ENCODE measurements at places on chromosomes 3 and 15.

DNA sequence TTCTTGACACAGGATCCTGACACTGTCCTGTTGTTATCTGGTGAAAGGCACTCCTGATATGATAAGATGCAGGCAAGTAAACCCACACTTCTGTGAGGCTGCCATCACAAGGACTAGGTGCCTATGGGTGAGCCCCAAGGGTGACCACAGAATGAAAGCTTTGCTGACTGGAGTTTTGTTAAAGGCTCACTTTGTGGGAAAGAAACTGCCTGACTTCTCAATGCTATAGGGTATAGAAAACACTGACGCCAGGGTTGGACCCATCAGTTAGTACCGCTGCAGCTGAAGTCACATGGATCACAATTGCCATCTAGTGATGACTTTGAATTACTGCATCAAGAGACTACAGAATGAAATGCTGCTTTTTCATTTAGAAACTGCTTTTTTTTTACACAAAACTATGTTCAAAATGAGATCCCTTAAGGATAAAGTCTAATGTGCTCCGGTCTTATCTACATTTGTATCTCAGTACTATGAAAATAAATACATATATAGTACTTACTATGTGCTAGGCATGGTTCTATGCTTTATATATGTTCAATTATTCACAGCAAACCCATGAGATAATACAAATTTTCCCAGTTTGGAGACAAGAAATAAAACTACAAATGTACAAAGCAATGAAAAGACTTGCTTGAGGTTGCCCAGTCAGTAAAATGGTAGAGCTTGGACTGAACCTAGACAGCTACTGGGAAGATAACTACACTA lies 64.2 kb upstream of the CMSS1 start:
- peak; percentile 81 for DNase-seq

GRCh38 chr3:135383301-135383700 lies 582.2 kb upstream of the PPP2R3A start:
- DNase-seq = no peak

DNA sequence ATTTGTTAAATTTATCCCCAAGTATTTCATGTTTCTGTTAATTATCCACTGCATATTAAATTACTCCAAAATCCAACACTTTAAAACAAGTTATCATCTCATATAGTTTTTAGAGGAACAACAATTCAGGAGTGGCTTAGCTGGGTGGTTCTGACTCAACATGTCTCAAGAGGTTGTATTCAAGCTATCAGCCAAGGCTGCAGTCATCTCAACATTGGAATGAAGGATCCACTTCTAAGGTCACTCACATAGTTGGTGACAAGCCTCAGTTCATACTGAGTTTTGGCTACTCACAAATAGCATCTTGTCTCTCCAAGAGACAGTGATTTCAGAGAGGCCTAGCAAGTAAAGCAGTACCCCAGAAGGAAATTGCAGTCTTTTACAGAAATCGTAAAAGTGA lies 134.7 kb downstream of the NR2E3 start:
- no peak for DNase-seq

GRCh38 chr3:182165234-182165633 lies 453.5 kb downstream of the SOX2 start:
- DNase-seq = peak; percentile 10

- no peak for DNase-seq
These were observed 7.9 kb upstream of the PDE8A start for GRCh38 chr15:84973492-84974460.

DNA sequence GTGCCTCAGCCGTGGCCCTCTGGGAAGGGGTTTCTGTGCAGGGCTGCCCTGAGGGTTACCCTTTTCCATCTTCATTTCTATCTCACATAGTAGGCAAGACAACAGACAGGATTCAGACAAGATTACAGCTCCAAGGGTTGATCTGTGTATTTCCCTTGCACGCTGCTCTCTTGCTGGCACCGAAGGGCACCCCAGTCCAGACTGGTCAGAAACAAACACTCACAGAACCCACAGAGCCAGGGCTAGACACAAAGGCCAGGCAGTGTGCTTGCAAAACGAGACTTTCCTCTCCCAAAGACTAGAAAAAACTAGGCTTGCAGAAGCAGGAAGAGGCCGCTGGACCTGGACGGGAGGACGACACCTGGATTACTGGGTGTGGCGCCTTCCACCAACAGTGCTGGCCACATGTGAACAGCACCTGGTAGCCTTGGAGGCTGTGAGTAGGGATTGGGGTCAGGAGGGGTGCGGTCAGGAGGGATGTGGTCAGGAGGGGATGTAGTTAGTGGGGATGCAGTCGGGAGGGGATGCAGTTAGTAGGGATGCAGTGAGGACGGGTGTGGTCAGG lies 96.8 kb downstream of the BDH1 start:
- DNase-seq = no peak

DNA sequence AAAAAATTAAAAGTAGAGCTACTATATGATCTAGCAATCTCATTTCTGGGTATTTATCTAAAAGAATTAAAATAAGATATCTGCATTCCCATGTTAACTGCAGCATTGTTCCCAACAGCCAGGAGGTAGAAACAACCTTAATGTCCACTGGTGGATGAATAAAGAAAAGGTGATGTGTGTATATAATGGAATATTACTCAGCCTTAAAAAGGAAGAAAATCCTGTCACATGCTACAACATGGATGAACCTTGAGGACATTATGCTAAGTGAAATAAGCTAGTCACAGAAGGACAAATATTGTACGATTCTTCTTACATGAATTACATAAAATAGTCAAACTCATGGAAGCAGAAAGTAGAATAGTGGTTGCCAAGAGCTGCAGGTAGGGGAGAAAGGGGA lies 119.4 kb upstream of the BHLHE40 start:
- no peak for DNase-seq

DNA sequence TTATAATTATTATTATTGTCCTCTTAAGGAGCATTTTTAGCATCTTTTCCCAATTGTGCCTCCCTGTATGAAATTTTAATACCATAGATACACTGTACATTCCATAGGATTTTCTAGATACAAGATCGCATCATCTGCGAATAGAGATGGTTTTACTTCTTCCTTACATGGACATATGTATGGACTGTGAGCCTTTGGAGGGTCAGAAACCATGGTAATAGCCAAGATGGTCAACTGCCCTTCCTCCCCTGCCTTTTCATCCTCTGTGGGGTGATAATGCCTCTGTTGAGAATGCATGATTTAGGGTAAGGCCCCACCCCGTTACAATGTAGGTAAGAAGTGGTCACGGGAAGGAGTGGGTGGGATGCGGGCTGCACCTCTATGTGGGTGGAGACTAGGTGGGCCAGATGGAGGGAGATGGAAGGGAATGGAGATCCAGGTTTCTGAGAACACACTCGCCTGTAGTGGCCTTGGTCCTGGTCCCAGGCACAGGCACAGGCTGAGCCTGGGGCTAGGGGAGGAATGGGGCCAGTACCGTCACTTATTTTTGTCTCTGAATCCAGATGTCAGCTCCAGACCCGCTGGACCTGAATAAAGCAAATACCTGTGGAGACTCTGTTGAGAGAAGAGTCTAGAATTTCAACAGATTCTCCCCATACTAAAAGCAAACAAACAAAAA lies 31.7 kb downstream of the GOLGA6A start:
- no peak for DNase-seq

DNA sequence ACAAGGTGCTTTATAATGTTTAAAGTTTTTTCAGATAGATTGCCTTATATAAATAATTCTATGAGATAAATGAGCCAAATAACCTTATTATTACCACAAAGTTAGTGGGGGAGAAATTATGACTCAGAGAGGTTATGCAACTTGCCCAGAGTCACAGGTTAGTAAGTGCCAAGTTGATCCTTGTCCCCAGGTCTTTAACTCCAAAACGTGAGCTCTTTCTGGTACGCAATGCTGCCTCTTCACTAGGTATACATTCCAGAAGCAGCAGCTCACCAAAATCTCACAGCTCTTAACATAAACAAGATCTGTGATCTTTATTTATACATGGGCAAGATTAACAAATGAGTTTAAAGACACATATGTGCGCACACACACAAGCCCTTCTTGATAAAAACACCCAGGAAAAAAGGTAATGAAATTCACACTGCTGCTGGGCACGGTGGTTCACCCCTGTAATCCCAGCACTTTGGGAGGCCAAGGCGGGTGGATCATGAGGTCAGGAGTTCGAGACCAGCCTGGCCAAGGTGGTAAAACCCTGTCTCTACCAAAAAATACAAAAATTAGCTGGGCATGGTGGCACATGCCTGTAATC lies 59.8 kb upstream of the NR2F2 start:
- DNase-seq = peak; percentile 79

- no peak for DNase-seq
These were observed 3.6 kb downstream of the PRSS50 start for GRCh38 chr3:46713898-46714552.

DNA sequence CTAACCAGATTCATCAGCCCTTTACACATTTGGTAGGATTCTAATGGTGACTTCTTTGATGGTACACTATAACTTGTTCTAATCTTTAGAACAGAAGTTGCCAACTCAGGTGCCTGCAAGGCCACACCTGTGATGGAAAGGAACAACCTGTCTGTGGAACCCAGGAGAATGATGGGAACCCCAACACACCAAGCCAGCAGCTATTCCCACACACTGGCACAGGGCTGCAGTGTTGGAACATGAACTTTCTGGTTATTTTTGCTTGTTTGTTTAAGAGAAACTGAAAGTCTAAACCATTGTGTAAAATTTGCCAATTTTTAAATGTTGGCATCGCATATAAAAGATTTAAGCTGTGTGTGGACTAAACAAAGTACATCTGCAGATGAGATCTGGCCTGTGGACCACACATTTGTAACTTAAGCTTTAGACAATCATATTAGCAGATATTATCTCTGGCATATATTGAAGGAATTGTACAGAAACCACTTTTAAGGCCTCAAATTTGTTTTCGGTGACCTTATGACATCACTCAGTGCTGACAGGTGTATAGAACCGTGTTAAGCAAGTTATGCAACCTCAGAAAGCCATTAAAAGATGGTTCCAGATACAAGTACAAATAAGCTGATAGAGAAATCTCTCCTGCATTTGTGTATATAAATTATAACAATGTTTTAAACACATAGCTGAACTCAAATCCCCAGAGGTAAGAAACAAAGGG lies 242.9 kb downstream of the SLC9A9 start:
- no peak for DNase-seq

GRCh38 chr15:89358755-89359439 lies 24.3 kb upstream of the POLG start:
- DNase-seq = peak; percentile 64

DNA sequence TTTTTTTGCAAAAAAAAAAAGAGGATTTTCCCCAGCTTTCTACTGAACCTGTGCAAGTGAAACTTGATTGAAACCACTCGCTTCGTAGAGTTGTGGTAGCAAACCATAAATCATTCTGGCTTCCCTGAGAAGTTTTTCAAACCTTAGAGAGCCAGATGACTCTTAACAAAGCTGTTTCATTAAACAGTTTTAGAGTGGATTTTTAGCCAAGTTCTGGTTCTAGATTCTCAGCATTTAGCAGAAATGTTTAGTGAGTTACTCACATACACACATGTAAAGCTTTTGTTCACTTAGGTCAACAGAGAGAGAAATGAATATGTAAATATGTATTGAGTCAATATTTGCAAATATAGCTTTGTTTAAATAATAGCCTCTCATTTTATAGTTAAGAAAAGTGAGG lies 18.1 kb upstream of the CCR9 start:
- DNase-seq = no peak

DNA sequence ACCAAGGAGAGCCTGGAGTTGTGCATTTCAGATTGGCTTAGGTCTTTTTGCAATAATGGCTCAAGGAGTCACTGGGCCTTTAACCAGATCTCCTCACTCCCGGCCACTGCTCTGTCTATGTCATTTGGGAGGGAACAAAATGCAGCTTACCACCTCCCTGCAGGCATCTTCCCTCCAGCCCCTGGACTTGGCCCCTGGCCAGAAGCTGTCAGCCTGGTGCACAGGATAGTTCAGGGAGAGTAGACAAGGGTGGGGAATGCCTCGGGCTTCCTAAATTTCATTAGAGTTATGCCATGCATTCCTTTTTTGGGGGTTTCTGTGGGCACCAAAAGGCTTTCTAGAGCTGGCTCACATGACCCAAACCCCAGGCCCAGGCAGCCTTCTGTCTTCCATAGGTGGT lies 70.2 kb upstream of the HRH1 start:
- DNase-seq = no peak

- no peak for DNase-seq
These were observed 5.9 kb upstream of the TRA2B start for GRCh38 chr3:185943760-185944106.

DNA sequence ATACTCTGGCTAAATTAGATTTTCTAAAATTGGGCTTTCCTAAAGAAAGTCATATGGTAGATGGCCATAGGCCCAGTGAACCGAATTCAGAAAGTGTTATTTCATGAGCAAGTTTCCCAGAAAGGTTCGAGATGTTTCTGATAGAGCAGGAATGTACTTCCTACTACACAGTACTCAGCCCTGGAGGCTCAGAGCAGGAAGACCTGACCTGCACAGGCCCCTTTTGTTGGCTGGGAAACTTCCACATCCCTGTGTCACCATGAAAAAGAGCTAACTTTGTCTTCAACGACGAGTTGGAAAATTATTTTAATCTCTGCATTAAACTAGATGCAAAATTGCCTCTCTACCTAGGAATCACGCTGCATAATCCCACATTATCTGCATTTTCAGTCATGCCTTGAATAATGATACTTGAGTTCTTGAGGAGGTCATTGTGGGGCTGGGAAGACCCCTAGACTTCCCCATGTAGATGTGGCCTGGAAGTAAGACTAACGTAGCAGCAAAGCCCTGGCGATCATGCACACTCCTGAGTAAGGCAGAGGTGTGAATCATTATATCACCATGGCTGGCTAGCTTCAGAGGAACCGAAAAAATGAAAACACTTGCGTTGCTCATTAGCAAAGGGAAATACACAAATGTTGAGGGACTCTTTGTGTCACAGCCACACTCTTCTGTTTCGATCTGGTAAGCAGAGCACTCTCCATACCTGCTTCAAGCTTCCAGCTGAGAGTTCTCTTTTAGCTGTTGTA lies 47.1 kb downstream of the CMTM7 start:
- DNase-seq = no peak

- DNase-seq = no peak
These were observed 200.6 kb downstream of the EDEM1 start for GRCh38 chr3:5388091-5388490.

- no peak for DNase-seq
These were observed 122.5 kb downstream of the TJP1 start for GRCh38 chr15:29699791-29700190.

- no peak for DNase-seq
These were observed 22.5 kb downstream of the PXK start for GRCh38 chr3:58355179-58355578.

- DNase-seq = no peak
These were observed 755.7 kb upstream of the ALCAM start for GRCh38 chr3:104610730-104611652.

Measured in iris pigment epithelial cell (primary cell).